ENCODE measurements at places on chromosomes 5 and 9. TPM values are rescaled to one million over a fixed set of nuclear protein-coding genes. Genes with fewer than 3 reads are reported as not detected.

Gene GMCL2
- total RNA-seq = not detected

Gene TLN1
- total RNA-seq = 334 TPM

Gene NAIP
- total RNA-seq = 8.6 TPM

Gene ANKRD34B
- total RNA-seq = not detected

Gene SSBP2
- total RNA-seq = 20.9 TPM

Gene PCDHGA6
- total RNA-seq = 0.08 TPM

Gene ZNF483
- 5.1 TPM for total RNA-seq

Gene SPATA31C1
- total RNA-seq = not detected

Gene PIP5KL1
- 4.0 TPM for total RNA-seq

GRCh38 chr9:77648234-77649108 is at the start of gene GNA14:
Gene GNA14, minus strand, starts transcription at chr9:77648322. Its CDS starts 529 bp downstream, at chr9:77647793.
- DNase-seq = no peak

GRCh38 chr9:26310294-26310693 is 582.3 kb downstream of the CAAP1 start:
- DNase-seq = no peak

DNA sequence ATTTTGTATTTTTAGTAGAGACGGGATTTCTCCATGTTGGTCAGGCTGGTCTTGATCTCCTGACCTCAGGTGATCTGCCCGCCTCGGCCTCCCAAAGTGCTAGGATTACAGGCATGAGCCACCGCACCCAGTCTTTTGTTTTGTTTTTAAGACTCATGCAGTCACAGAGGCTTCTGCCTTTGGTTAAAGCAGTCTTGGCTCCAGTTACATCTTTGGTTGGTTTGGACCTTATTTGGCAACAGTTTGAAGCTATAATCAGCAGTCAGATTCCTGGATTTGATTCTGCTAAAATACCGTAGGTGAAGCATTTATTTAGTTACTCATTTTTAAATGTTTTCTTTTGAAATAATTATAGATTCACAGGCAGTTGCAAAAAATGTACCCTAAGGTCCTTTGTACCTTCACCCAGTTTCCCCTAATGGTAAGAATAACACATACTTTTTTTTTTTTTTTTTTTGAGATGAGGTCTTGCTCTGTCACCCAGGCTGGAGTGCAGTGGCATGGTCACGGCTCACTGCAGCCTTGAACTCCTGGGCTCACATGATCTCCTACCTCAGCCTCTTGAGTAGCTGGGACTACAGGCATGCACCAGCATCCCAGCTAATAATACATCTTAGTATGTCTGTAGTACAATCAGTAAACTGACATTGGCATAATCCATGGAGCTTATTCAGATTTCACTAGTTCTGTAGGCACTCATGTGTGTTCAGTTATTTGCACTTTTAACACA is 15.7 kb downstream of the USP20 start:
- no peak for DNase-seq

- no peak for DNase-seq
Observed at GRCh38 chr9:27541740-27542139, 12.1 kb upstream of the MOB3B start.

- no peak for DNase-seq
Observed at GRCh38 chr5:167934551-167934971, 356.9 kb upstream of the WWC1 start.

DNA sequence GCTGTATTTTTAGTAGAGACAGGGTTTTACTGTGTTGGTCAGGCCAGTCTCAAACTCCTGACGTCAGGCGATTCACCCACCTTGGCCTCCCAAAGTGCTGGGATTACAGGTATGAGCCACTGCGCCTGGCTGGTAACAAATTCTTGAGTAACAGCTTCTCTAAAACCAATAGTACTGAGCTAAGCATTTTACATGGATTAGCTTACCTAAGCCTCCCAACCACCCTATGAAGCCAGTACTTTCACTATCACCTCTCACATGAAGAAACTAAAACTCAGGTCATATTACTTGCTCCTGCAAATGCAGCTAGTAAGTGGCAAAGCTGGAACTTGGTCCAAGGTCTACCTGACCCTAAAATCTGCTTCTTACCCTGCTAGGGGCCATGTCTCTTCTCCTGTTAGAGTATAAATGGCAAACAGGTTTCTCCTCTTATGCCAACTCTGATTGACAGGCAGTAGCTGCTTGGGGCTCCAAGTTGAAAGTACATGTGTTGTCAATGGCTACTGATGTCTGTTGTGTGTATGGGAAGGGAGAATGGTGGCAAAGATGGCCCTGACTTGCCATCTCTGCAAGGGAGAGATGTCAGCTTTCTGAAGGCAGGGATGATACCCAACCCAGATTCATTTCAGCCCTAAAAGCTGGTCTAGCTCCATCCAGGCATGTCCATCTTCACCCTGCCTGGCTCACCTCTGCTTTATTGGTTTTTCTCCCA is 4.0 kb downstream of the PHF19 start:
- DNase-seq = no peak

DNA sequence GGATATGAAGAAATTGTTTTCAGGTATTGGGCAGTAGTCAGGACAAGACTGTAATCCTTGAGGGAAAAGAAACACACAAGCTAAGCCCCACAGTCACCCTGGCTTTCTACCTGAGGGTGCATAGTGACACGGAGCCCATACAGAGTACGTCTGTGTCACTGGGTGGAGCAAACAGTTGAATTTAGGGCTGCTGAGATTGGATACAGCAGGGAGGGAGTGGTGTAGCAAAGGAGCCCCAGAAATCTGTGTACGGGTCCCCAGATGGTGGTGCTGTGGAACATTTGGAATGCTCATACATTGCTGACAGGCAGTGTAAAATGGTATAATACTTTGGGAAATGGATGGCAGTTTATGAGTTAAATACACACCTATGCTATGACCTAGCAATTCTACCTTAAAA is 5.1 kb downstream of the TRMT10B start:
- no peak for DNase-seq

- no peak for DNase-seq
Observed at GRCh38 chr9:69168709-69169217, 5.3 kb upstream of the TJP2 start.

DNA sequence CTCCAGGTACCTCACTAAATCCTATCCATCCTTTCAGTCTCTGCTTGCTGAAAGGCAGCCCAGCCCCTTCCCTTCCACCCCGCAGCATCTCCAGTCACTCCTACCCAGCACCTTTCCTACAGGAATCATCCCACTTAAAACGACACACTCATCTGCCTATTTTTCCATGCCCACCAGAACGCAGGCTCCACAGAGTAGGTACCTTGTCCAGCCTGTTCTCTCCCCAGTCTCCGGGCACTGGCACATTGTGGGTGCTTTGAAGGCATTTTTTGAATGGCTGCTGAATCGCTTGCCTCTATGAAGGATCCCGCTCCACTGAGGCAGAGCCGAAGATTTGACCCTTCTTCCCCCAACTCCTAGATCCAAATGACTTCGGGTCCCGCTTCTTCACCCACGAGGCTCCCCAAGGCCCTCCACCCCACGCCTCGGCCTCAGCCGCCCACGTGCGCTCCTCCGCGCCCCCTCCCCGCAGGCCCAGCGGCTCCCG is 15.6 kb downstream of the LHX6 start:
- DNase-seq = no peak

GRCh38 chr9:95494022-95494415 is 22.8 kb downstream of the PTCH1 start:
- no peak for DNase-seq

DNA sequence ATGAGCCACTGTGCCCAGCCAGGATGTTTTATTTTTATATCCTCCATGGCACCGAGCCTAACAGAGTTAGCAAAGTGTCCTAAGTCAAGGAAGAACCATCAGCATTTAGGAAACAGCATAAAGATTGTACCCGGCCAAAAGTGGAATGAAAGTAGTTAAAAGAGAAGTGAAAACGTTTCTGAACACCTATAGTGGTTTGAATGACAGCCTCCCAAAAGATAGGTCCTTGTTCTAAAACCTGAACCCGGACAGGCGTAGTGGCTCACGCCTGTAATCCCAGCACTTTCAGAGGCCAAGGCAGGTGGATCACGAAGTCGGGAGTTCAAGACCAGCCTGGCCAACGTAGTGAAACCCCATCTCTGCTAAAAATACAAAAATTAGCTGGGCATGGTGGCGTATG is 37.4 kb downstream of the ZFAND5 start:
- no peak for DNase-seq

GRCh38 chr5:154967421-154968024 is 26.6 kb downstream of the MRPL22 start:
- DNase-seq = no peak

DNA sequence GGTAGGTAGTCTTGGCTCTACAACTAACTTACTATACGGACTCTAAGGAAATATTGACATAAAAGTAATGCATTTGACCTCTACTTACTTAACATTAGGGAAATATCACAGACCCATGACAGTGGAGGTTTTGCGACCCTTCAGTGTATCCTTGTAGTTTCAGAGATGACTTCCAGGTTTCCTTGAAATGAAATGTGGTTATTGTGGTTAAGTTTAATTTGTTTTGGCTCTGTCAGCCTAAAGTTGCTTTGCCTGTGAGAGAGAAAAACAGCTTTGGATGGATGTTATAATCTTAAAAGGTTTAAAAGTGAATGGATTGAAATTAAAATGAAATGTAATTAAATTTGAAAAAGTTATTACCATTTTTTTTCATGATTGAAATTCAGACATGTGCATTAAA is 42.9 kb downstream of the LRRTM2 start:
- no peak for DNase-seq

DNA sequence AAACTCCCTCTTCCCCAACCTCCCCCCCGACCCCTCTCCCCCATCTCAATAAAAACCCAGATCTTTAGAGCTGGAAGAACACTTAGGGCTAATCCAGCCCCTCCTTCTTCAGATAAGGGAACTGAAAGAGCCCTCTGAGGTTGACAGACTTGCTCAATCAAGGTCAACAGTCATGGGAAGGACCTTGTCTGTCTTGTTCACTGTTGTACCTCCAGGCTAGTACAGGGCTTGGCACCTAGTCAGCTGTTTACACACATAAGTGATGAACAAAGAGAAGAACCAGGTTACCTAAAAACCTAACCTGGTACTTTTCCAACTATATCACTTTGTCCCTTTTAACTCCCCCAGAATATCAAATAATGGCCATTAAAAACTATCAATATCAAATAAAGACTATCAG is 2.4 kb downstream of the TTC39B start:
- no peak for DNase-seq

GRCh38 chr5:77563475-77563874 is 71.4 kb upstream of the WDR41 start:
- DNase-seq = no peak

DNA sequence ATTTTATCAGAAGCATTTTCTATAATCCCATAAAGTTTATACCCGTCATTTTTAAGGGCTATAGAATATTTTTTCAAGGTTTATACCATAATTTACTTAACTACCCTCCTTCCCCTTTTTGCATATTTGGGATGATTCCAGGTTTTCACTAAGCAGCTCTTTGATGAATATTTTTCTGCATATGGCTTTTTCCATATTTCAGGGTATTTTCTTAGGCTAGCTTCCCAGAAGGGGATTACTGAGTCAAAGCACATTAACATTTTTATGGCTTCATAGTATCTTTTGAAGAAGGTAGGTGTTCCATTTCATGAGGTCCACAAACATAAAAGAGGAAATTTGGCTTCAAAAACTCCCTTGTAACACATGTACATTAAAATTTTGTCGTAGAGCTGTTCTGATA is 14.6 kb upstream of the COL15A1 start:
- no peak for DNase-seq

DNA sequence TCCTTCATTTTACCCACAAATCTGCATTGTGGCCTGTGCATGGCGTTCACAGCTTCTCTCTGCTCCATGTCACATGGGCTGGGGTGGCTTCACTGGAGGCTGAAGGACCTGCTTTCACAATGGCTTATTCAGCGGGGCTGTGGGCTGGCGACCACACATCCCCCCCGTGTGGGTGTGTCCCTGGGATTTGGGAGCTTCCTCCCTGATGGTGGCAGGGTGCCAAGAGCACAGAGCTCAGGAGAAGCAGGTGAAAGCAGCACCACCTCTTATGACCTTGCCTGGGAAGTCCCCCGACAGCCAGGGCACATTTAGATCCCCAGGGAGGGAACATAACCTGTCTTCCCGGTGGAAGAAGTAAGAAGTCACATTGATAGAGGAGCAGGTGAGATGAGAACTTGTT is 5.0 kb upstream of the MED10 start:
- DNase-seq = no peak

DNA sequence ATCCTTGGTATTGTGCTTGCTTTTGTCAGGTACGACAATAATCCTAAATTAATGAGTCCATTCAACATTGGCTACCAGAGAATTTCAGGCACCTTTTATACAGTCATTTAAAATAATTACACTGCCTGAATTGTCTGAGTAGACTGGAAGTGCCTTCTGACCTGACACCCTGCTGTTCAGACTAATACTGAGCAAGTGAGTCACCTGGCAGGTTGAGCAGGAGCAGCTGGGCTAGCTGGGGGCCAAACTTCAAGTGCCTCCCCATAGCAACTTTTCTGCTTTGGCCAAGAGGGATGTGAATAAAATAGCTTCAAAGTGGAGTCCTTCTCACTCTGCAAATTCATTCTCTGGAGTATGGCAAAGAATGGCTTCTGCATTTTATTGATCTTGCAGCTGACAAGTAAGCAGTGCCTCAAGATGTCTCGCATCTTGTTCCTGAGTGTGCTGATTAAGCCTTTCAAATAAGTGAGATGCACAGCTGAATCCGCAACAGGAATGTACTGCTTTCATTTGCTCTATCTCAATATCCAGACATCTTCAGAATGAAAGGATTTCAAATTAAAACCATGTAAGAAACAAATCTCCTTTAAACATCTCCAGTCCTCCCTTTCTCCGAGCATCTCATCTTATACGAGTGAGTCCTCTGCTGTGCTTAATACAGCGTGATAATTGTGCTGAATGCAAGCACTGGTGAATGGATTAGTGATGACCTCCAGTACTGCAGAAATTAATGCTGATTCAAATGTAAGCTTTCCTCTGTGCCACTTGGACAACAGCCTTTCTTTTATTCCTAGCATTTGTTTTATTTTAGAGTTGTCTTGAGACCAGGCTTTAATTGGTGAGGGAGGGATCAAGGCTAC is 271.2 kb downstream of the EDIL3 start:
- no peak for DNase-seq

GRCh38 chr9:87425202-87425601 is 72.5 kb upstream of the DAPK1 start:
- no peak for DNase-seq

DNA sequence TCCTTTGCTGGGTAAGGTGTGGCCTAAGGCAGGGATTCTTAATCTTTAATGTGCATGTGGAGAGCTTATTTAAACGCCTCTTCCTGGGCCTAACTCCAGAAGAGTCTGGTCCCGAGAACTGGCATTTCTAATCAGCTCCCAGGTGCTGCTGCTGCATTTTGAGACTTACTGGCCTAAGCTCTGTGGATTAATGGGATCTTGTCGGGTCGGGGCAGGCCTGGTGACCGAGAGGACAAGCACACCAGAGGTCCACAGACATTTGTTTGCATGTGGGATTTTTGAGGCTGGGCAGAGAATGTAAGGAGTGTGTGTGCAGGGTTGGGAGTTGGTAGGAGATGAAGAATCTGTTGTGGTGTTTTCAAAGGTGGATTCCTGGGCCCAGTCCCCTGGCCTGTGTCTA is 95.0 kb upstream of the DAP start:
- no peak for DNase-seq

DNA sequence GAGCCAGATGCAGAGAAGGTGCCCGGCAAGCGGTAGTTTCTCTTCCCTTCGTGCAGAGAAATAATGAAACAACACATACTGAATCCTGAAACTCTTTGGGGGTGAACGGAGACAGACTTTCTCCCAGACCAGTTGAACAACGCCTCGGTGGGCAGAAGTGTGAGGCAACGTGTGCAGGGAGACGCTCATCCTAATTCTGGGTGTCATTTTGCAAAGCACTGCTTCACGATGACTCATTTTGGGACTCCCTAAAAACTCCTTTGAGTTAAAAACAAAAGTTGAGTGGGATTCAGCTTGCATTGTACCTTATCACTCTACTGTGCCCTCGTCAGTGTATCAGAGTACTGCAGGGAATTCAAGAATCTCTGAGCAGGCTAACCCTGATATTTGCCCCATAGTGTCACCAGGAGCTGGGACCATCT is 3.5 kb upstream of the NEK6 start:
- peak; percentile 53 for DNase-seq
